CD4-positive, alpha-beta T cell treated with Interleukin-2 at 100 ng/mL for 4 hours (primary cell): ENCODE measurements at places on chromosomes 12 and 14.

GRCh38 chr14:90491911-90492531 lies 95.2 kb downstream of the CALM1 start:
- DNase-seq, result no peak

GRCh38 chr14:68662392-68662791 lies 130.5 kb downstream of the ZFP36L1 start:
- no peak for DNase-seq

GRCh38 chr12:68490476-68490875 lies 120.2 kb upstream of the RAP1B start:
- DNase-seq, result no peak

- DNase-seq, result no peak
These were observed 2.4 kb upstream of the OR4K5 start for GRCh38 chr14:19917955-19918518.

- no peak for DNase-seq
These were observed 66.1 kb upstream of the SLCO1C1 start for GRCh38 chr12:20628999-20629398.

- DNase-seq, result peak; percentile 83
These were observed 31.4 kb upstream of the C12orf76 start for GRCh38 chr12:110079477-110080400.

DNA sequence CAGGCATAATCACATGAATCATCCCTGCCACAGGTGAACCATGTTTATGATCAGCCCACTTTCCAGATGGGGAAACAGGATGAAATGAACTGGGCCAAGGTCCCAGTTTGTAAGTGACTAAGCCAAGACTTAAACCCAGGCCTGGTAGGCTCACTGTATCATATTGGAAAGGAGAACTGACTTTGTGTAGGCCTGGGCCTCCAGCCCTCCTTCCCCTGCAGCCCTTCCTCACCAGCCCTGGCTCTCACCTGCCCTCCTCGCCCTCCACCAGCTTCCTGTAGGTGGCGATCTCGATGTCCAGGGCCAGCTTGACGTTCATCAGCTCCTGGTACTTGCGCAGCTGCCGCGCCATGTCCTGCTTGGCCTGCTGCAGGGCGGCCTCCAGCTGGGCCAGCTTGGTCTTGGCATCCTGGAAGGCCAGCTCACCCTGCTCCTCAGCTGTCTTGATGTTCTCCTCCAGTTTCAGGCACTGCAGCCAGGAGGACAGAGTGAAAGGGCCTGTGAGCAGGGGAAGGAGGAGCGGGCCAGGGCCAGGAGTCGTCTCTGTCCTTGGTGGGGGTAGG lies 19.8 kb downstream of the KRT80 start:
- no peak for DNase-seq

DNA sequence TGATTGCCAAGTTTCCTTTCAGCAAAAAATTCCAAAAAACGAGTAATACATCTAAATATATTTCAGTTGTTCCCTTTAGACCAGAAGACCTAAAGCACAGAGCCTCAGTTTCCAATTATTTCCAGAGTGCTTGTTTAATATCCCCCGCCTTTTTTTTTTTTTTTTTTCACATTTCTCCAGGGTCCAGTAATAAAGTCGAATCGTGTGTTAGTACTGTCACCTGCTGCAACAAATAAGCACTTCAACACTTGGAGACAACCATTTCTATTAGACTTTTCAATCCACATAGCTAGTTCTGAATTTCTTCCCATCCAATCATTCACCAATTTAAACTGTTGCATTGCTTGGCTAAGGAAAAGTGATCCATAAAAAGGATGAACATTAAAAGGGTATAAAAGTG lies 13.6 kb downstream of the PDE6H start:
- DNase-seq, result no peak

- no peak for DNase-seq
These were observed 202.3 kb downstream of the NELL2 start for GRCh38 chr12:44673811-44674210.

GRCh38 chr12:42129595-42130204 lies 15.0 kb downstream of the GXYLT1 start:
- peak; percentile 49 for DNase-seq

GRCh38 chr14:50044042-50044651 lies 72.2 kb downstream of the VCPKMT start:
- DNase-seq, result peak; percentile 49

DNA sequence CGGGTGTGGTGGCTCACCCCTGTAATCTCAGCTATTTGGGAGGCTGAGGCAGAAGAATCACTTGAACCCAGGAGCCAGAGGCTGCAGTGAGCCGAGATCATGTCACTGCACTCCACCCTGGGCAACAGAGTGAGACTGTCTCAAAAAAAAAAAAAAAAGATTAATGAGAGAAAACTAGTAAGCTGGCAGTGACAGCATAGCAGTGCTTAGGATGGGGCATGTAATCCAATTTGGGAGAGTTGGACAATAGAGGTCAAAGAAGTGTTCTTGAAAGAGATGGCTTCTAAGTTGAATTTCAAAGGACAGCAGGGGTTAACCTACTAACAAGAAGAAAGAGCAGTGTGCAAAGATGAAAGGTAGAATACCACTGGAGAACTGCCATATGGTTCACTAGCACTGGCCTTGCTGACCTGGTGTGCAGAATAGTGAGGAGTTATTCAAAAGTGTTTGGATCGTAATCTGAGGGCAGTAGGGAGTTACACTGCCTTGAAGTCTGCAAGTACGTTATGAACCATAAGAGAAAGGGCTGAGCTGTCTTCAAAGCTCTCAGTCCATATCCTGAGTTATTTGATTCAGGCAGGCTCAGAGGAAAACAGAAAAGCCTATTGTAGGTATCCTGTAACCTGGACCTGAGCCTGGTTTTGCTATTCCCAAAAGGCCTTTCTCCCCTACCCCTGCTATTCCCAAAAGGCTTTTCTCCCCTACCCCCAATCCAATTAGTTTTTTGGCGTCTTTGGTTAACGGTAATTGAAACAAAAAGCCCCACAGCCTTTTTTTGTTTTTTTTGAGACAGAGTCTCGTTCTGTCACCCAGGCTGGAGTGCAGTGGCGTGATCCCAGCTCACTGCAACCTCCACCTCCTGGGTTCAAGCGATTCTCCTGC lies 3.4 kb downstream of the XPOT start:
- no peak for DNase-seq

DNA sequence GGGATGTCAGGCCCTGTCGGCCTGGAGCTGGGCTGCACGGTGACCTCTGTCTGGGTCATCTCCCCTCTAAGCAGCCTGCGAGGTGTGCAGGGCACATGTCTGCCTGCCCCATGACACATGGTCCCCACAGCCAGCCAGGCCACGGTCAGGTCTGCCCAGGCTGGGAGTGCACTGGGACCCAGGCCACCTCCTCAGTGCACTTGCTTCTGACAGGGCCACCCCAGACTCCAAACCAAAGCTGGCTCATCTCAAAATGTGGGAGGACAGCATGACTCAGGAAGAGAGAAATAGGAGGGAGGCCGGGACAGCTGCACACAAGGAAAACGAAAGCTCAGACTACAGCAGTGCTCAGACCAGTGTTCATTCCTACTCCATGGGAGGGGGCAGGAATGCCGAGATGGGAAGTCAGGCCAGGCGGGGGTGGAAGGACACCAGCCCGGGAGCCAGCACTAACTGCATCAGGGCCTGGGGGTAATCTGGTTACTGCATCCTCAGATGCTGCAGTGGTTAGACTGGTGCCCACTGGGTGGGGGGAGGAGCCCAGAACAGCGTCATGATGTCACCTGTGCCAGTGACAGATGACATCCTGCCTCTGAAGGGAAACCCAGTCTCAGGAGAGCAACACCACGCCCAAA lies 4.0 kb downstream of the P2RX2 start:
- no peak for DNase-seq

DNA sequence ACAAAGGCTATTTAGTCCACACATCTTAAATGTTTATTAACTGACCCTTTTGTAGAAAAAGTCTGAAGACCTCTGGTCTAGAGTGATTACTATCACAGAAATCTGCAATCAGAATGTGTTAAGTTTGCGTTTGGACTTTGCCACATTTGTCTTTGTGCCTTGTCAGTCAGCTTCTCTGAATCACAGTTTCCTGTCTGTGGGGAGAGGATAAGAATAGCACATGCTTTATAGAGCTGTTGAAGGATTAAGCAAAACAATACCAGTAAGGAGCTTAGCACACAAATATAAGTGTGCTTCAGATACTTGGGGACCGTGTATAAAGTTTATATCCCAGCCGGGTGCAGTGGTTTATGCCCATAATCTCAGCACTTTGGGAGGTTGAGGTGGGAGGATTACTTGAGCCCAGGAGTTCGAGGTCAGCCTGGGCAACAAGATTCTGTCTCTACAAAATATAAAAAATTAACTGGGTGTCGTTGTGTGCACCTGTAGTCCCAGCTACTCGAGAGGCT lies 63.0 kb upstream of the BTG1 start:
- peak; percentile 85 for DNase-seq

GRCh38 chr14:32422440-32422839 lies 93.3 kb downstream of the AKAP6 start:
- DNase-seq, result no peak
